Left renal cortex interstitium (tissue), 4 donors: ENCODE measurements at places on chromosomes 5 and 9. TPM values are rescaled to one million over a fixed set of nuclear protein-coding genes. Genes with fewer than 3 reads are reported as not detected.

DNA sequence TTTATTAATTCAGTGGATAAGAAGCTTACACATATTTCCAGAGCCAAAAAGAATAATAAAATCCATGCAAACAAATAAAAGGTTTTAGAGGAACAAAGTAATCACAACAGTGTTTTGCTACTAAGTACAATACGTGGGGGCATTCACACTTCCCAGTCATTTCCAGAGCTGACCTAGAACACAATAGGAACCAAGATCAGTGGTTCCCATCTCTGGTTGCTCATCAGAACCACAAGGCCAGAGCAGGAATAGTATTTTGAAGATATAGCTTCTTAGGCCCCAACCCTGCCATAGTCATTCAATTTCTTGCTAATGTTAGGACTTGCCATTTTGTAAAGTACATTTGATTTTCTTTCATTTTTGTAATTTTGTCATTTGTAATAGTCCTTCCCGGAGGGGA, 215.4 kb downstream of the NR3C1 start:
- DNase-seq, result no peak

GRCh38 chr5:10860645-10861422, 99.8 kb upstream of the DAP start:
- no peak for DNase-seq

DNA sequence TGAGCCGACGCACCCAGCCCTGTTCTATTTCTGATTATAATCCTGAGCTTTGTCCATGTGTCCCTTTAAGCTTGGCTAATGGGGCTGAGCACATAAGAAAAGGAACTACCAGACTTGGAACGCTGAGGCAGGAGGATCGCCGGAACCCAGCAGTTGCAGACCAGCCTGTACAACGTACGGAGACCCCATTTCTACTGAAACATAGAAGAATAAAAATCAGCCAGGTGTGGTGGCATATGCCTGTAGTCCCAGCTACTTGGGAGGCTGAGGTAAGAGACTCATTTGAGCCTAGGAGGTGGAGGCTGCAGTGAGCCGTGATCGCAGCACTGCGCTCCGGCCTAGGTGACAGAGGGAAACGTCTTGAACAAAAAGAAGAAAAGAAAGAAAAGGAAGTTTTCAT, 22.3 kb downstream of the TRIM7 start:
- no peak for DNase-seq

GRCh38 chr9:69174616-69175463, 763 bp downstream of the TJP2 start:
- no peak for DNase-seq

MSX2 gene
- polyA plus RNA-seq, result 0.46 TPM

PLEKHG4B gene
- polyA plus RNA-seq, result 21.6 TPM
